Endothelial cell of umbilical vein (primary cell): ENCODE measurements at places on chromosomes 7 and 10. TPM values are rescaled to one million over a fixed set of nuclear protein-coding genes. Genes with fewer than 3 reads are reported as not detected.

DNA sequence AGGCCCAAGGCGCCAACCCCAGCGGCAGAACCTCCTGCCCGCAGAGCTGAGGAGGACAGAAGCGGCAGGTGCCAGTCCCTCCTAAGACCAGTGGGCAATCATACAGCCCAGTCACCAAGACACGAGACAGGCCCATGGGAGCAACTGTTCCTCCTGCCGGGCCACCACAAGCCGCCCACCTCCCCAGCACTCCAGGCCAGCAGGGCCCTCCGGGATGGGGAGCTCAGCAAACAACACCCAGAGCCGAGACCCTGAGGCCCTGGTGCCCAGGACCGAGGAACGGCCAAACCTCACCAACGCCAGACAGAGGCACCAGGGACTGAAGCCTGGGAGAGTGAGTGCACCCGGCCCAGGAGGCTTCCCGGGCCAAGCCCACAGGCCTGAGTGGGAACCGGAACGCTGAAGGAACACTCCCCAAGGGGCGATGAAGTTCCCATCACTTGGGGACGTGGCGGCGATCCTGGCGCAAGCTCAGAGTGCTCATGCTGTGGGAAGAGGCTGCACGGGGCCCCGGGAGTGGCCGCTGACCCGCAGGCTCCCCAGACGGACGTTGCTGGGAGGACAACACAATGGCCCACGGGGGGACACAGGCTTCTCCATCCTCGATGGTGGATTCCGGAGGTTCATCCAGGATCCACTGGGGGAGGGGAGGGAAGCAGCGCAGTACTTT, 35.1 kb downstream of the GPER1 start:
- DNase-seq: no peak

DNA sequence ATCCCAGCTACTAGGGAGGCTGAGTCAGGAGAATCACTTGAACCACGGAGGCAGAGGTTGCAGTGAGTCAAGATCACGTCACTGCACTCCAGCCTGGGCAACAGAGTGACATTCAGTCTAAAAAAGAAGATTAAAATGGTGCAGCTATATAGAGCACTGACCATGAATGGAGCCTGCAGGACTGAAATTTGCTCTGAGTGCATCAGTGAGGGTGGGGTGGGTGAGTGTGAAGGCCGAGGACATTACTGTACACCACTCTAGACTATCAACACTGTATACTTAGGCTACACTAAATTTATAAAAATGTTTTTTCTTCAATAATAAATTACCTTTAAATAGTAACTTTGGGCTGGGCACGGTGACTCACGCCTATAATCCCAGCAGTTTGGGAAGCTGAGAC, 294.7 kb downstream of the PTPRN2 start:
- no peak for DNase-seq

DNA sequence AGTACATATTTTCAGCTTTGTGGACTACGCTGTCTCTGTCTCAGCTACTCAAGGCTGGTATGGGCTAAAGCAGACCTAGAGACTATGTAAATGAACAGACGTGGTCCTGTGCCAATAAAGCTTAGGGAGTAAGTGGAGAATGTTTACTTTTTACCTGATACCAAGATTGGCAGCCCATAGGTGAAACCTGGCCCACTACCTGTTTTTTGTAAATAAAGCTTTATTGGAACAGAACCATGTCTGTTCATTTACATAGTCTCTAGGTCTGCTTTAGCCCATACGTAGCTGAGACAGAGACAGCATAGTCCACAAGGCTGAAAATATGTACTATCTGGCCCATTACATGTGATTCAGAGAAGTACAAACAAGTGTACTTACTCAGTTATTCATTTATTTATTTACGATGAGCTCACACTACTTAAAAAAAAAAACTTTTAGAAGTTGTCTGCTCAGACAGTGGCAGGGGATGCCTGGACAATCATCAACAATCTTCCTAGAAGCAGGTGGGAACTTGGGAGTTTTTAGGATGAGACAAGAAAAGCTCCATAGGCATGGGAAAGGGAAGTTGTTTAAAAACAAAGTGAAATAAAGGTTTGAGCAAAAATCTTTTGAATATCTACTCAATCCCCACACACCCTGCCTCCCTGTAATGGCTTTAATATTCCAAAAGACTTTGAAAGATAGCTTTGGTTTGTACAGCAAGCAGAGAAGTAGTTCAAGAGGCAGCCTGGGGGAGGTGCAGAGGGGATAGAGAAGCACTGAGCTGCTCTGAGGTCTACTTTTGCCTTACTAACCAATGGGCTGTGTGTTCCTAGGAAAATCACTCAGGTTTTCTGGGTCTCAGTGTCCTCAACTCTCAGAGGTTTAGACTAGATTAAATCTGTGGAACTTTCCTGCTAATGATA, 114.4 kb upstream of the AFAP1L2 start:
- DNase-seq: no peak

DNA sequence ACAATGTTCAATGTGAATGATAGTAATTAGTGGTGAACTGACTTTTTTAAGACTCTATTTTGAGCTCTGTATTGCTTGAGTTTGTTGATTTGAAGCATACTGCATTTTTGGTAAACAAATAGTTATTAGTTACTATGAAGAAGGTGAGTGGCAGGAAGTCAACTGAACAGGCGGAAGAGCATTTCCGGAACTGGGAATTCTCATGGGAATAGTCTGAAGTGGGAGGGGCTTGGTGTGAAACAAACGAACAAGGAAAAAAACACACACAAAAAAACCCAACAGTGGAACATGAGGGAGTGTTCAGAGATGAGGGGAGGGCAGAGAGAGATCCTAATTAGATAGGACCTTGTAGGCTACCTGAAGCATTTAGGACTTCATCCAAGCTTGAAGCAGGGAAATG, 43.9 kb upstream of the C1QL3 start:
- peak; percentile 17 for DNase-seq

DNA sequence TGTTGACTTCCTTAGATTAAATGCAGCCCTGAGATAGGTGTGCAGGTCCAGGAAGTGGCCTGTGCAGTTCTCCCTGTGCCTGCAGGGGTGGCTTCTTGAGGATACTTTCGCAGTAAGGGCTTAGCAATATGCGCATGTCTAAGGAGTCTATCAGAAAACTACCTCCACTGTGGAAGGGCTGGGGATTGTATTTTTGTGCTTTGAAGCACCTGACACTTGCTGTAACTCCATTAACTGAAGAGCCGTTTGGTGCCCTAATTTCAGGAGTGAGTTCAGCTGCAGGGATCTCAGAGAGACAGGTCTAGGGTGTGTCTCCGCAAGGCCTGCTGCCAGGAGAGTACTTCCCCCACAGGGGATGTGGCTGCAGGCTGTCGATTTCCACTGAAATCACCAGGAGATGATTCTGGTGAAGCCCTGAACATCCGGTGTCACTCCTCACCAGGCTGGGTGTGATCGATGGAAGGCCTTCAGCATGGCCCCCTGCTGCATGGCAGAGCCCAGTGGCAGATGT, 35.5 kb downstream of the IKZF1 start:
- no peak for DNase-seq

GRCh38 chr7:19463581-19463980, 245.3 kb downstream of the POLR1F start:
- DNase-seq: no peak

GRCh38 chr7:37092548-37092947, 356.1 kb downstream of the ELMO1 start:
- no peak for DNase-seq

DNA sequence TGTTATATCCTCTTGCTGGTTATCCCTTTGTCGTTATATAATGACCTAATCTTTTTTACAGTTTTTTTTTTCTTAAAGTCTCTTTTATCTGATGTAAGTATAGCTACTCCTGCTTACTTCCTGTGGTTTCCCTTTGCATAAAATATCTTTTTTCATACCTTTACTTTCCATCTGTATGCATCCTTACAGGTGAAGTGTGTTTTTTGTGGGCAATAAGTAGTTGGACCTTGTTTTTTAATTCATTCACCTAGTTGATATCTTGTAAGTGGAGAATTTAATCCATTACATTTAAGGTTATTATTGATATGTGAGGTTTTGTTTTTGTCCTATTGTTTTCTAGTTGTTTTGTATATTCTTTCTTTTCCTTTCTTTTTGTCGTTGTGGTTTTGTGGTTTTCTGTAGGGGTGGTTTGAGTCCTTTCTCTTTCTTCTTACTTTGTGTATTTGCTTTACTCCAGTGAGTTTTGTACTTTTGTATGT, 168.6 kb downstream of the MLLT10 start:
- no peak for DNase-seq

DNA sequence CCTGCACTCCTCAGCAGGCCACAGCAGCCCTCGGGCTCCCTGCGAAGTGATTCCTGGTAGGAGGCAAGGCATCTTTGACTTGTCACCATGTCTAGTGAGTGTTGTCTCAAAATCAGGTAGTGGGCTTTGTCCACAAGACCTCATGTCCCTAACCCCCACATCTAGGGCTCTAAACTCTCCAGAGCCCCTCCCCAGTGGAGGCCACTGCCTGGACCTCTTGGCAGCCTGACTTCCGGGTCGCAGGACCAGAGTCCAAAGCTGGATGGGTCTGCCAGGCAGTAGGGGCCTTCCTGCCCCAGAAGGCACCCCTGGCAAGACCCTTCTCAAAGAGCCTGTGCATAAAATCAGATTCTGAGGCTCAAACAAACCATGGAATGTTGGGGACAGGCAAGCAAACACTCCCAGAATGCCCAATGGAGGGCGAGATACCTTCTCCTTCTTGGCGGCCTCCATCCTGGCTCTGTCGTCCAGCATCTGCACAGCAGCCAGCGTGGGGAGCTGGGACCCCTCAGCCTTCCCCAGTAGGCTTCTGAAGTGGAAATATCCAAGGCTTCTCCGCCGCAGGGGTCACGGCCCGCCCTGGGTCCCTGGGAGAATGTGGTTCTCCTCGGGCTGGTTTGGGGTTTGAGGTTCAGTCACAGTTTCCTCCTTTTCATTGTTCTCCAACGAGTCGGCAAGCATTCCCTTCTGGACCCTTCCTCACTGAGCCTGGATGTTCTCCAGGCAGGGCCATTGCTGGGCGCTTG, 586 bp downstream of the GCK start:
- no peak for DNase-seq

GRCh38 chr10:52466464-52466863, 152.4 kb downstream of the DKK1 start:
- DNase-seq: no peak

DNA sequence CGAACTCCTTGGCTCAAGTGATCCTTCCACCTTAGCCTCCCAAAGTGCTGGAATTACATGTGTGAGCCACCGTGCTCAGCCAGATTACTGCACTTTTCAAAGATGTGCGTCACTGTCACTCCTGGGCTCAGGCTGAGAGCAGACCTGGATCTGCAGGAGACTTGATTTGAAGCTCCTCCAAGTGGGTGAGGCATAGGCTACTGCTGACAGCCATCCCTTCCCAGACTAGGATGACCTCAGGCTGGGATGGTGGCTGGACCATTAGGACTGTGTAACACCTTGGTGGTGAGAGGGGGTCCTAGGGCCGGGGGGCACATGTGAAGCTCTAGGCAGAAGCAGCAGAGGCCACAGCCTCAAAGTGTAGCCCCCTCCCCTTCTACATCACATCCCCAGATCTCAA, 8.2 kb upstream of the SRRM3 start:
- no peak for DNase-seq

DNA sequence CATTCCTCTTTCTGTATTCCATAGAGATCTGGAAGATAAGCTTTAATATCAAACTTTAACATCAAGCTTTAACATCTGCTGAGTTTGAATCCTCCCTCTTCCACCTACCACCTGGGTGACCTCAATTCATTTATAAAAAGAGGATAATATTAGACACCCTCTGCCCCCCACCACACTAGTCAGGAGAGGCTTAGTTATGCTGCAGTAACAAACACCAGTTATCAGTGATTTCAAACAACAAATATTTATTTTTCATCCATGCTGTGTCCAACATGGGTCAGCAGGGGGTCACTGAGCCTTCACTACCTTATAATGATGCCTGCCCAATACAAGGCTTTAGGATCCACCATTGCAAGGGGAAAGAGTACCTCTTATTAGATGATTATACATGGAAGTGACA, 322.0 kb downstream of the RNLS start:
- no peak for DNase-seq

DNA sequence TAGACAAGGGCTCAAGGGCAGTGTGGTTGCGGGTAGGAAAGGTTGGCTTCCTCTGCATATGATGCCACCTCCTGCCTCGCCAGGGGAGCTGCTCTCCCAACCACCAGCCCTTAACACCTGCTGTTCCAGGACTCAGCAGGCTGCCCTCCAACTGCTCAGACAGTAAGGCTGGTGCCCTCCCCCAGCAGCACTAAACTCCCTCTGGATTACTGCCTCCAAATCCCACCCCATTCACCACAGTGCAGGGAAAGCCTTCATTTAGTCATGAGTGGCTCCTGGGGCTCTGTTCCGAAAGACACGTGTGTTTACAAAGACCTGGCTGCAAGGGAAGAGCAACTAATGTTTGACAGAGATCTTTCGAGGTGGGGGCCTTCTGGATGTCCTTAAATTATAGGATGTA, 437.2 kb upstream of the MKI67 start:
- DNase-seq: no peak

- DNase-seq: peak; percentile 17
Observed at GRCh38 chr10:115985786-115986185, 287.2 kb downstream of the GFRA1 start.

DNA sequence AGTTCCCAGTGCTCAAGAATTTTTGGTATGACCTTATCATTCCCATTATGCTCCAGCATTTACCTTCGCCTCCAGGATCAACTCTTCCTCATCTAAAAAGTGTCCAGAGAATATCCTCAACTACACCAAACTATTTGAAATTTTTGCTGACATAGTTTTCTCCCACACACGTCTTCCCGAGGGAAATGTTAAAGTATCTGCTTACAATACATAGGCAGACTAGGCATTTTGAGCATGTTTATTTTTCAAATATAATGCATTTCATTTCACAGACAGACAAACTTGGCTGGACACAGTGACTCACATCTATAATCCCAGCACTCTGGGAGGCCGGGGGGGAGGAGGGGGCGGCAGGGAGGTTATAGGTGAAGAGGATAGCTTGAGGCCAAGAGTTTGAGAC, 177.1 kb upstream of the TRIM24 start:
- DNase-seq: no peak

GRCh38 chr10:126972635-126973414, 67.6 kb downstream of the DOCK1 start:
- peak; percentile 88 for DNase-seq

Gene PRXL2A
- total RNA-seq: 290 and 321 TPM in 2 replicates

Gene PDE6C
- total RNA-seq: not detected in 2 replicates

Gene GFRA1
- 0.88 and 0.95 TPM in 2 replicates for total RNA-seq

Gene LGI1
- not detected in 2 replicates for total RNA-seq

Gene RBM20
- total RNA-seq: not detected in 2 replicates

Gene EN2
- total RNA-seq: not detected in 2 replicates

Gene SLC13A1
- total RNA-seq: not detected in 2 replicates

Gene CPA2
- total RNA-seq: not detected in 2 replicates

Gene APBB1IP
- not detected in 2 replicates for total RNA-seq

Gene ITPRID1
- not detected in 2 replicates for total RNA-seq

Gene SPDYE1
- 0.12 TPM in 1 of 2 replicates, not detected in the other for total RNA-seq

Gene HOXA3
- 12.0 and 14.0 TPM in 2 replicates for total RNA-seq

Gene GCK
- 0.32 and 0.51 TPM in 2 replicates for total RNA-seq

Gene SPDYE9
- not detected in 2 replicates for total RNA-seq
